ENCODE measurements at places on chromosomes 3 and 15.

DNA sequence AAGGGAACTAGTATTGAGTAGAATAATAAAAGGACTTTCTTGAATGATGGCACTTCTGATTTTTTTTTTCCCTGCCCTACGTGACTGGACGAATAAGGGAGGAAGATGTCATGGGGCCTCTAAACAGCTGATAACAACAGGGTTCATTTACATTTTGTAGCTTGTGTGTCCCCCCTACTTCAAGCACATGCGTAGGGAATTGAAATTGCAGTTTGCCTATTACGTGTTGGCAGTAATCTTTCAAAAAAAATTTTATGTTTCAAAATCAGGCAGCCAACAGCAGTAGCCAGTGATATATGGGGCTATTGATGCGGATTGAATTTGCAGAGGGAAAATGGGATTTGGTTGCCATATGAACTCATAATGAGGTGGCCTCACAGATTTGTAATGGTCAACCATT lies 58.7 kb downstream of the PTPRG start:
- DNase-seq, result no peak

DNA sequence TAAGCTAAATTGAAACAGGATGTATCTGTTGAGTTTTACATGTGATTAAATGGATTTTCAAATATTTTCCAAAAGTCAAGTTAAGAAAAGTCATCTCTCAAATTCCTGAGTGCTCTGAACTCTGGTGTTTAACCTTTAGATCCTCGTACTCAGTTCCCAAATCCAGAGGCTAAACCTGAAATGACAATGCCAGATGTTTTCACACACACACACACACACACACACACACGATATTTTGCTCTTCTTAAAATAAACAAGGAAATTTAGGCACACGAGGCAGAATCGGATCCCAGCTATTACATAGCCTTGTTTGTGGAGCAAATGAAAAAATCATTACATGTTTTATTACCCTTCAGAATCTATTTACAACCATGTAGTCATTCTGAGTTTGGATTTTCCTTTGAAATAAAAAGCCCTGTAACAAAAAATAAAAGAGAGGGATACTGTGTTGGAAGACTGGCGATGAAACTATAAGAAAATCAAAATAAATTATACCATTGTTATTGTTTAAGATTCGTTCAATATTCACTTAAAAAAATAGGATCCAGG lies 20.6 kb upstream of the UBE2E1 start:
- no peak for DNase-seq

DNA sequence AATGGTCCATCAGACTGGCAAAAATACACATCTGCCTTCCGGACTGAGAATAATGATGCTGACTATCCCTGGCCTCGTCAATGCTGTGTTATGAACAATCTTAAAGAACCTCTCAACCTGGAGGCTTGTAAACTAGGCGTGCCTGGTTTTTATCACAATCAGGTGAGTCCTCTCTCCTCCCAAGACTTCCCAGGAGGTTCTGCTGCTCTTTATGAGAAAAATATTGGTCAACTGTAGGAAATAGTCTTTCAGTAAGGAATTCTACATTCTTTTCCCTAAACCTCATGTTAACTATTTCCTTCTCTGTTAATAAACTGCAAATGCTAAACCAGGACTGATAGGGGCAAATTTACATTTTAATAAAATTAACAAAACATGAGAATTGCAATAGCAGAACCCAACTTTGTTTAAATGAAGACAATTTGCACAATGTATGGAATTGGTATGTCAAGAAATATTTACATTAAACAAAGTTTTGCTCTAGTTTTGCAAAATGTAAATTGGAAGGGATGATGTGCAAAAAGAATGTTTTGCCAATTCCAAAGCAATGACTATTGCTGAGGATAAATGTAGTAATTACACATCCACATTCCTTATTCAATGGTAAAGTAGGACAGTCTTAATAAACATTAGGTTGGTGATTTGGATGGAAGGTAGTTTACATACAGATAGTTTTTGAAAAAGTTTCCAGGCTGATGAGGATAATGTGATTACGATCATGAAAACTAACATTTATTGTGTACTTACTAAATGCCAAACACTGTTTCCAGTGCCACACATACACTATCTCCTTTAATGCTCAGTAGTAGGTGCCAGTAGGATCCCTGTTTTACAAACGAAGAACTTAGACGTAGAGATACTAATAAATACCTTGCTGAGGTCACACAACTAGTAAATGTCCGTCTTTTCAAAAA lies 21.1 kb downstream of the UPK1B start:
- DNase-seq, result no peak

DNA sequence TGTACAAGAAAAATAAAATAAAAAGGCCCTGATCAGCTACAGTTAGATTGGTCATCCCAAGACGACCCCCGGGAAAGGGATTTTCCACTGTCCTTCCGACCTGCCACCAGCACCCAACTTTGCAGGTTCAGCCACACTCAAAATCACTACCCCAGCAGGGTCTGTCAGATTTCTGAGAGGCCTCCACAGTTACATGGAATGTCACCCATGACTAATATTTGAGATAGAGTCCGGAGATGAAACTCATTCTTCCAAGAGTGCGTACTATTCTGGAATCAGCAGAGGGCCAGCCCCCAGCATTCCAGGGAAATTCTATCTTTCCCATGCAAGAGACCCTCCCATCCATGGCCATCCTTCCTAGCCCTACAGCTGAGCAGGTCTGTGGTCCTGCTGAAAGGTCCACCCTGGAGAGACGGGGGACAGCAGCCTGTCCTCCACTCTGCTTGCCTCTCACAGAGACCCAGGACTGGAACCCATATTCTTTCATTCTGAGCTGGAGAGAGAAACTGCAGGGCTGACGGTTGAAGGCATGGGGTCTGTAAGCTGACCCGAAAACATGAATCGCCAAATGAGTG lies 5.8 kb downstream of the LIPC start:
- no peak for DNase-seq
